NCI-H1048 (cell line): ENCODE measurements at places on chromosomes 11 and 22.
A peak's percentile ranks its signal among the peaks of the same experiment; 100 is the strongest.

- DNase-seq: no peak
These were observed at the start of gene IGSF22 for GRCh38 chr11:18726040-18726439. TSS of gene IGSF22 (minus strand) at chr11:18726188. CDS start at chr11:18724236, 1,952 bp downstream.

DNA sequence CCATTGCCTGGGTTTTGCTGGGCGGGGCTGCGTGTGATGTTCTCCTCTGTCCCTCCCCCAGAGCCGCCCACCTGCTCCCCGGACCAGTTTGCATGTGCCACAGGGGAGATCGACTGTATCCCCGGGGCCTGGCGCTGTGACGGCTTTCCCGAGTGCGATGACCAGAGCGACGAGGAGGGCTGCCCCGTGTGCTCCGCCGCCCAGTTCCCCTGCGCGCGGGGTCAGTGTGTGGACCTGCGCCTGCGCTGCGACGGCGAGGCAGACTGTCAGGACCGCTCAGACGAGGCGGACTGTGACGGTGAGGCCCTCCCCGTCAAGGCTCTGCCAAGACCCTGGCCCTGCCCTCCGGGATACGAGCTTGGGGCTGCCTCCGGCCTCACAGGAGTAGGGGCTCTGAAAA lies 27.0 kb upstream of the PPP6R3 start:
- DNase-seq: no peak

DNA sequence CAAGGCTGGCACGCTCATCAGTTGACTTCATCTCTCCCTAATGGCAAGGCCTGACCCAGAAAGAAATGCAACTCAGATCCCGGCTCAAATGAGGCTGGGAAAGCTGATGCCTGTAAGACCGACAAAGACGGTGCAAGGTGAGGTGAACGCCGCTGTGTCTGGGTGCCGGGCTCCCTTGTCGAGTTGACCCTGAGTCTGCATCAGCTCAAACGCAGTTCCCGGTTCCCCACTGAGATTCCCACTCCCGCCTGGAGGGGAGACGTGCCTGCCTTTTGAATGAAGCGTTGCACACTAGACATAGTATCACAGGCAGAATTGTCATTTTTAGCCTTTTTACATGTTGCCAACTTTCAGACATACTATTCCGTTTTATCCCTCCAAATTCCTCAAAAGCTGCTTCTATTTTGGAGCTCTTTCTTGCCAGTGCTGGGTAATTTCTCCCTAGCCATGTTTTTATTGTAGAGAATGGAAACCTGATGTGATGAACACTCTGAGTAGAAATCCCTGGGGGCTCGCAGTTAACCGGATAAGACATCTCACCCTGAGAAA lies 831 bp upstream of the TP53AIP1 start:
- no peak for DNase-seq

DNA sequence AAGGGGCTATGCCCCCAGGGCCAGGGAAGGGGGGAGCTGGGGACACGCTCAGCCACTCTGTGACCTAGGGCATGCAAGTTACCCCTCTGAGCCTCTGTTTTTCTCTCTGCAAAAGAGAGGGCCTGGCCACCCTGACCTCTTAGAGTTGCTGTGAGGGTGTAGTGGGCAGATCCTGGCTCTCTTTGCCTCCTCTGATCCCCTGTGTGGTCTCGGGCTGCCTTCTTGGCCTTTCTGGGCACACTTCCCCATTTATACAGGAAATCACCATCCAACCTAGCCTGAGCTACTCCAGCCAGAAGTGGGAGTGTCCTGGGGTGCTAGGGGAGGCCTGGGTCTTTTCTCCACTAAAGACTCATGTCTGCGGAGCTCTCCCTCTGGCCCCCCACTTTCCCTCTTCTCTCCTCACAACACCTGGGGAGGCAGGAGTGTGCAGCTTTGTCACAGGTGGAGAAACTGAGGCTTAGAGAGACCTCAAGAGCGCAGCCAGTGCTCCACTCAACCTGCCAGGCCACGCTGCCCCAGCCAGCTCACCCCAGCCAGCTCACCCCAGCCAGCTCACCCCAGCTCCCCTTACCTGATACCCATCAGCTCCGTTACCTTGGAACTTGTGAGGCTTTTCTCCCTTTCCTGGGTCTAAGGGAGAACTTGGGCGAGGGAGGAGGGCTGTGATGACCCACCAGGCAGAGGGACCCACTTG lies 1.4 kb downstream of the AIFM3 start:
- no peak for DNase-seq

GRCh38 chr11:44538375-44539054 lies 26.9 kb upstream of the CD82 start:
- peak; percentile 9 for DNase-seq

- DNase-seq: no peak
These were observed 22.3 kb downstream of the SHANK3 start for GRCh38 chr22:50694766-50695420.

- DNase-seq: no peak
These were observed 72.0 kb downstream of the FLI1 start for GRCh38 chr11:128765571-128766549.

DNA sequence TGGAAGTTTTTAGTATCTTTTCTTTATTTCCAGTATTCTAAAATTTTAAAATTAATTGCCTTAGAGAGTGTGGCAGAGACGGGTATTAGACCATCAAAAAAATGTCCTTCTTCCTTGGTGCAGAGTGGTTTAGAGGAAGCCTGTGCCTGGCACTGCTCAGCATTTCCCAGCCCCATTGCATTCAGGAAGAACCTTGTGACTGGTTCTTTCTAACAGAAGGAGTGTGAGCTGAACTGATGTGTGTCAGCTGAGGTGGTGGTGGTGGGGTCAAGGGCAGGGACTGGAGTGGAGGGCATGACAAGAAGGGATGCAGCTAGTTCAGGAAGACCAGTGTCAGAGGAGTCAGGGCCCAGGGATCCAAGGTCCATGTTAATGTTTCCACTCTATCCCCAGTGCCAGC lies 58.7 kb upstream of the FDX1 start:
- DNase-seq: no peak

- DNase-seq: no peak
These were observed 18.2 kb downstream of the YWHAH start for GRCh38 chr22:31962387-31963125.

DNA sequence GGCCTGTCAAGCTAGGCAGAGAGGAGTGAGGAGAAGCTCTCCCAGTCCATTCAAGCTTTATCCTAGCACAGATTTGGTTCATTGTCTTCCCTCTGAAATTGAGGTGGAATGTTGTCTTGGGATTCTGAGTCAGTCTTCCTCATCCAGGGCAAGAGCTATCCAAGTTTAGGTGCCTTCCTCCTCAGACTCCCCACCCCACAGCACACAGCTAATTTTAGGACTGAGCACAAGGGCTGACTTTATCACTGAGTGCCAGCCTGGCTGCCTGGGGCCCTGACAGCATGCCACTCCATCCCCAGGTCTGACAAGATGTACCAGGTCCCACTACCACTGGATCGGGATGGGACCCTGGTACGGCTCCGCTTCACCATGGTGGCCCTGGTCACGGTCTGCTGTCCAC lies 2.6 kb downstream of the PGAP2 start:
- no peak for DNase-seq
